ENCODE measurements at places on chromosomes 2 and 18.

DNA sequence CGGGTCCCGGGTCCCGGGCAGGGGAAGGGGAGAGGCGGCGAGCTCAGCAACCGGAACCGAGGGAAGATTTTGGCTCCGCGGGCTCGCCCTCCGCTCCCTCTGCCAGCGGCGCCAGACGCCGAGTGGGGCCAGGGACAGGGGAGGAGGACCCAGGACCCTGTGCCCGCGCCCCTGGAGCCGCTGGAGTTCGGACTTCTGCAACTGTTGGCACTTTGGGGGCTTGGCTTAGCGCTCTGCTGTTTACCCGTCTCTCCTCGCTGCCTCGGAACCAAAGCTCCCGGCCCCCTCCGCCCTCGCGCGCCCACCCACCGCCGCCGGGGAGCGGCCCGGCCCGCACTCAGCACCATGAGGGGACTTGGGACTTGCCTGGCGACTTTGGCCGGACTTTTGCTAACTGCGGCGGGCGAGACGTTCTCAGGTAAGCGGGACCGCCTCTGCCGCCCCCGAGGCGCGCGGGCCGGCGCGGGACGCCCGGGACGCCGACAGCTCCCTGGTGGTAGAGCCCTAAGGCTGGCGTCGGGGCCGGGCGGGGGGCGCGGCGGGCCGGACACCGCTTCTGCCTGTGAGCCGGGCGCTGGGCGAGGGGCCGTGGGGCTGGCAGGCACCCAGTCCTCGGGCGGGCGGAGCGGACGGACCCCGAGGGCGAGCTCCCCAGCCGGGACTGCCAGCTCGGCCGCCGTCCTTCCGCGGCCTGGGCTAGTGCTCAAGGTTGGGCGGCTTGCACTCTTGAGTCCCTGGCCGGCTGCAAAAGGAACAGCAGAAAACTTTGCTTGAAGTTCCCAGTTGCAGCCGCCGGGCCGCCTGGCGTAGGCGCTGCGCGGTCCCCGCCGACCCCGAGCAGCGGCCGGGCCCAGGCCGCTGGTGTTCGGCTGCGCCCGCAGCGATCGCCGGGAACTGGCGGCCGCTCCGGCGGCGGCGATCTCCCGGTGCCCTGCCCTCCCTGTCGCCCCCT is 634 bp downstream of the PTPRM start:
- peak; percentile 42 for DNase-seq

DNA sequence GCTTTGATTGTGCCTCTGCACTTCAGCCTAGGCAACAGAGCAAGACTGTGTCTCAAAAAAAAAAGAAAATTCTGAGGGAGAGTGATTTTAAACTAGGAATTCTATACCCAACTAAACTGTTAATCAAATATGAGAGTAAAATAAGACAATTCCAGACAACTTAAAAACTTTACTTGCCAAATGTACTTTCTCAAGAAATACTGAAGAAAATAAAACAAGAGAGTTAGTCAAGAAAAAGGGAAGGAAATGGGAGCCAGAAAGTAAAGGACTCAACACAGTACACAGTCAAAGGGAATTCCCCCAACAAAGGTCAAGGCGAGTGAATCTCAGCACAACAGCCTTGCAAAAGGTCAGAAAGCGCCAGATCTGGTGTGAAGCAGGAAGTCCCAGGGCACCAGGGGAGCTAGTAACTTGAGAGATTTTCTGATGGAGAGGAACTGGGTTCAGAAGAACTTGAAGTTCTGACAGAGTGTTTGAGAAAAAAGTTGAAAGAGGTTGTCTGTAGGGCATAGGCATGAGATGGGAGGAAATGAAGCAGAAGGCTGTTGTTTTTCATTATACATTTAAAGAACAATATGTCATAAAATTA is 22.6 kb upstream of the TBC1D8 start:
- DNase-seq, result no peak

DNA sequence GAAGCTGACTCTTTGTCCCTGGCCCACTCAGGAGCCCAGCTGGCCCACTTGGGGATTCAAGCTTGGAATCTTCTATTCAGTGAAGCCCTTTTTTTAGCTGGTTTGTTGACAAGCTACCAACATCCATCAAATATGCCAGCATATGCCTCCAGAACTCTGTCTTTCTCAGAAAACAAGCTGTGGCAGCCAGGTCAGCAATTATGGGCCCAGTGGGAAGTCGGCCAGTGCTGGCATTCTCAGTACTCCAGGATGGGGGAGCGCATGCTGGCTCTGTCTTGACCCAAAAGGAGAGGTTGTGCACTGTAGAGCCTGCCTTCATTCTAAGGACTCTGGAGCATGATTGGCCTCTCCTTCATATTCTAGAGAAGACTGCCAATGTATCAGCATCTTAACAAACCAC is 401.5 kb downstream of the CNTNAP5 start:
- peak; percentile 21 for DNase-seq

- no peak for DNase-seq
Observed at GRCh38 chr18:48590678-48591077, 51.8 kb downstream of the CTIF start.

DNA sequence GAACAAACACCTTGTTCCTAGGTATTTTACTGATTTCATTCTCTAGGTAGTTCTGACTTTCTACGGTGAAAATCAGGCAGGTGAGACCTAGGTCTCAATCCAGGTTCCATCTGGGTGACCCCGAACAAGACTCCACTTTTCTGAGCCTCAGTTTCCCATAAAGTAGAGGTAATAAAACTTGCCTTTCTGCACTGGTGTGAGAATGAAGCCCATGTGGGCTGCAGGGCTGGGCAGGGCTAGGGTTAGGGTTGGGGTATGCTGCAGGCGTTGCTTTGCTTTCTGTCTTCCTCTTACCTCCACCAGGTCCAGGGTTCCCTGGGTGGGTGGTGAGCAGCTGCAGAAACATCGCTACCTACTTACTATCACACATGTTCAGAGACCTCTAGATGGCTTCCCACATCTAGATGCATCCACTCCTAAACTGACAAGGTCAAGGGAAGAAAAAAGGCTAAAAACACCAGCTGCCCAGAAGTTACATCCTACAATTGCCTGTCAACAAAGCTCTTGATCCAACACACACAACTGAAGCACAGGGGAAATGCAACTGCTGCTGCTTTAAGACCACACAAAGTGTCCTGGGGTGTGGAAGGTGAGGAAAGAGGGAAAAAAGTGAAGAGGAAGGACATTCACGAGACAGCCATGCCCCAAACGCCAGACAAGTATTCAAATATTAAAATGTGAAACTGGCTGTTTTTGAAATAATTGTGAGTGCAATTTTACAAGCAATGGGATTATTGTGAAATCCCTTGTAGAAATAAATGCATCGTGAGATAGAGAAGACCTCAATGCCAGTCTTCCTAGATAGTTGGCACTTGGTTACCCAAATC is 23.5 kb downstream of the MBP start:
- DNase-seq, result no peak

- DNase-seq, result peak; percentile 39
Observed at GRCh38 chr2:205017381-205017780, 472.1 kb downstream of the PARD3B start.

GRCh38 chr2:157257312-157258252 is at the start of gene GALNT5:
TSS of gene GALNT5 (plus strand) at chr2:157257705. CDS start at chr2:157258083, 378 bp downstream.
- no peak for DNase-seq

DNA sequence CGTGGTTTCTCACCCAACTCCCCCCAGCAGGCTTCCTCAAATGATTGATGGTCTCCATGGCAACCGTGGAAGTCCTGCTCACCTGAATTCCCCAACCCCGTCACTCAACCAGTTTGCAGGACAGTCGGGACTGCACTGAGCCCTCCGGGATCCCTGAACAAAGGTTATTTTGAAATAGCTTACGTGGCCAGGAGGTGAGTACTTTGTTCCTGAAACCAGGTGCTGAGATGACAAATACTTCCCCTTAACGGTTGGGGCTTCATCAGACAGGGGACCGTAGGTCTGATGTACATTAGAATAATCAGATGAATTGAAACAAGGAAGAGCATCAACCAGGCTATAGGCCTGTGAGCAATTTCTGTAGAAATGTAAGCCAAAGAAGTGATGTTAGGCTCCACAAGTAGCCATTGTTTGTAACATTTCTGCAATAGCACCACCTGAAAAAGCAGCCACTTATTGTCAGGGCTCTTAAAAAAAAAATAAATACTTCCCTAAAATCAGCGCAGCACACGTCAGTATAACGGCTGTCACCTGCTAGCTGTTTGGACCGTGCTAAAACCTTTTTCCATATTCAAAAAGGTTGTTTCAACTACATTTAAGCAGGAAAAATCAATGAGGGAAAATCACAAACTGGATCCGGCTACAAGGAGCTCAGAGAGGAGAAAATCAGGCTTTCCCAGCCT is 206.4 kb upstream of the ID2 start:
- no peak for DNase-seq

DNA sequence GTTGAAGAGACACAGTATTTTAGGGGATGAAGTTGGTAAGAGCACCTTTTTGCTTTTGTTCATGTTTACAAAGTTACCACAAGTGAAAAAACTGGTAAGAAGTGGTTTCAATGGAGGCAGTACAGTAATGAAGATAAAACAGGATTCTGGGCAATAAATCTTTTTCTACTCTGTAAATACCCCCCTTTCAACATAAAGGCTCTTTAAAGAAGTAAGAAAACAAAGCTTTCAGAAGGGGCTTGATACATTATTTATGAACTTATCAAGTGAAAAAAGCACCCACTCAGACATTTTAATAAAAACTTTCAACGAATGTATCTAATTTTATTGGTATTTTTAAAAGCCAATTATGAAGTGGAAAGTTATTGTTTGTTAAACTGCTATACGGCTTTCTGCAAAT is 522.9 kb downstream of the ZEB2 start:
- no peak for DNase-seq

GRCh38 chr2:149902081-149902480 is 314.5 kb upstream of the MMADHC start:
- no peak for DNase-seq

DNA sequence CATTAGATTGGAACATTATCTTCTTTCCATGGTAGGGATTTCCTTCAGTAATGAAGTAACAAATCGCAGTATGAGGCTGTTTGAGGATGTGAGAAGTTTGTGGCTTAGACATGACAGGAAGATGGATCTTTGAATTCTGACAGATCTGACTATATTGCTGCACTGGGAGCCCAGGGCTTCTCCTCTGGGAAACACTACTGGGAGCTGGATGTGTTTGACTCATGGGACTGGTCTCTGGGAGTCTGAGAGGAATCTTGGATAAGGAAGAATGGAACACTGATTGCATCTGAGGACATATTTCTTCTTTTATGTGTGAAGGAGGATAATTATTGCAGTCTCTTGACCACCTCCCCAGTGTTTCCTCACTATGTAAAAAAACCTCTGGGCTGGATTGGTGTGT is 77.2 kb upstream of the ST6GAL2 start:
- no peak for DNase-seq

GRCh38 chr18:57214976-57215375 is 68.1 kb downstream of the BOD1L2 start:
- no peak for DNase-seq

- DNase-seq, result no peak
Observed at GRCh38 chr2:64679673-64680425, 26.1 kb upstream of the SERTAD2 start.

DNA sequence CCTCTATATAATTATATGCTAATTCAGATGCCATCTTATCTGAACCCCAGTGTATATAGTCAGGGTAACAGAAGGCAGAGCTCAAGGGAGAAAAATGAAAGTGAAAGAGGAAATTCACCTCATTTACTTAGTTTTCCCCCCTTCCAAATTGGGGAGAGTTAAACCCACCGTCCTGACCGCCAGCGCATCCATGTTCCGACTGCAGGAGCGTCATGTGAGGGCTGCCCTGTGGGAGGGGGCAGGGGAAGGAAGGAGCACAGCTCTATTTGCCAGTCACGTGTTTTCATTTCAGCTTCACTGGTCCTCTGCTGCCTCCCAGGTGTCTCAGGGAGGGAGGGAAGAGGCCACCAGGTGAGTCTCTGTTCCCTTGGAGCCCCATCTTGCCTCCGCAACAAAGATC is 13.2 kb downstream of the CNNM4 start:
- no peak for DNase-seq

GRCh38 chr2:150228936-150229335 is 258.5 kb downstream of the RND3 start:
- DNase-seq, result no peak

- no peak for DNase-seq
Observed at GRCh38 chr2:184814421-184814820, 216.1 kb downstream of the ZNF804A start.

GRCh38 chr2:15389326-15389700 is 171.8 kb downstream of the NBAS start:
- no peak for DNase-seq

GRCh38 chr2:61943251-61943650 is 37.8 kb downstream of the COMMD1 start:
- DNase-seq, result no peak

DNA sequence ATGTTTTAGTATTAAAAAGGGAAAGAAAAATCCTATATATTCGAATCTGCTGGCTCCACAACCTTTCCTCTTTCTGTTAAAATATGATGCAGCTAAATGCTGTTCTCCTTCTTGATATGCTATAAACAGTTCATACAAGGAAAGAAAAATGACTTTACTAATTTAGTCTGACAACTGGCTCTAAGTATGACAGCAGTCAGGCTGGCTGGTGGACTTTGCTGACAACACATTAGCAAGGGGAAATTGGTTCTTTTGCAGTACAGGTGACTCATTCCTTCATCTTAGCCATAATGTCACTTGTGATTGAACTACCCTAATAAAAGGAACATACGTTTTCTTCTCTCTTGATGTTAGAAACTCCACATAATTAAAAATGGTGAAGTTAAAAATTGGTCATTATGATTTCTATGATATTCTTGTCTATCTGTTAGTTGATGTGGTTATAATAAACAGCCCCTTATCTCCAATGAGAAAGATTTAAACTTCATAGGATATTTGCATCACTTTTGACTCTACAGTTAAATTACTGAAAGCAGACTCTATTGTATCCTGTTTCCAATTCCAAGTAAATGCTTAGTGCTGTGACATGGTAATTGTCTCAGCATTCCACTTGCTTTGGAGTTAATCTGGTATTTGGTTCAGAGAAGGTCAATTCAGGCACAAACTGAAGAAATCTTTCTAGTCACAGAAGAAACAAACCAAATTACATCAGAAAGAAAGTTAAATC is 315.3 kb upstream of the GULP1 start:
- no peak for DNase-seq

- DNase-seq, result no peak
Observed at GRCh38 chr2:128371248-128371630, 52.6 kb upstream of the HS6ST1 start.

DNA sequence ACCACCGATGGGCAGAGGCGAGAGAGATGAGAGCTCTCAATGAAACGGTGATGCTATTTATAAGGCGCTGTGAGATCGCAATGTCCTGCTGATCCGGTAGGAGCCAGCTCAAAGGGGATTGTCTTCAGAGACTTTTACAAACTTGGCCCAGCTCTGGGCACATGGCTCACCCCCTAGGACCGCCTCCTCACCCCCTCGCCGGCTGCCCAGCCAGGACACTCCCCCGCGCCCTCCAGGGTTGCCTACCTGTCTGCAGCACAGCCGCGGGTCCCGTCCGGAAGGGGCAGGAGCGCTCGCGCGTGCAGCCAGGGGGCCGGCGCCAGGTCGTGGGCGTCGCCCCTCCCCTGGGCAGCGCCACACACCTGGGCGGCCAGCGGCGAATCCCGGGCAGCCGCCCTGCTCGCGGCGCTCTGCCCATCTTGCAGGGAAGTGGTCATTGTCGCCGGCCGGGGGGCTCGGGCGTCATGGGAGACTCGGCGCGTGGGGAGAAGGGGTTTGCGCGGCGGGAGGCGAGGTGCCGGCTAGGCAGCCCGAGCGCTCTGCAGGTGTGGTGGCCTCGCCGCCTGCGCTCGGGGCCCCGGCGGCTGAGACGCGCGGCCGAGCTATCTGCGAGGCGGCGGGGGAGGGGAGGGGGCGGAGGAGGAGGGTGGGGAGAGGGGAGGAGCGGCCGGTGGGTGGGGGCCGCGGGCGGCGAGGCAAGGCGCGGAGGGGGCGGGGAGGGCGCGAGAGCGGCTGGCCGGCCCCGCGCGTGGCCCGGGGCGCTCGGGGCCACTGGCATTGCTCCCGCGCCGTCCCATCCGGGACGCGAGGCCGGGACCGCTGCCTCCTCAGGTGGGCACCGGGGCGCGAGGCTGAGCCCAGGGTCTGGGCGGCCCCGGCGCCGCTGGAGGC is at the start of gene GRB14:
TSS of gene GRB14 (minus strand) at position 610 of the 891 bp plus-strand sequence. CDS start at position 437, 173 bp downstream.
- DNase-seq, result no peak

Data from midbrain (tissue), 1 donor.